ENCODE measurements at places on chromosomes 13 and 19. TPM values are rescaled to one million over a fixed set of nuclear protein-coding genes. Genes with fewer than 3 reads are reported as not detected.

Gene S1PR4
- total RNA-seq = 2.4 TPM

Gene OR7A17
- total RNA-seq = not detected

Gene SYNE4
- total RNA-seq = not detected

Gene PCID2
- total RNA-seq = 61.7 TPM

Gene SLC6A16
- 3.3 TPM for total RNA-seq

Gene POU4F1
- total RNA-seq = not detected

Gene SCAMP4
- total RNA-seq = 20.9 TPM

Gene ZNF177
- total RNA-seq = 3.4 TPM

Gene ZNF556
- not detected for total RNA-seq

Gene RASIP1
- 11.1 TPM for total RNA-seq

Gene CYP4F2
- total RNA-seq = not detected

Gene ZNF418
- total RNA-seq = 3.8 TPM

Gene USP12
- total RNA-seq = 26.2 TPM

Gene FCAR
- not detected for total RNA-seq

Gene PEG3
- 6.2 TPM for total RNA-seq

Gene C19orf18
- total RNA-seq = not detected

Gene OR7C1
- total RNA-seq = not detected

Gene OR4F17
- total RNA-seq = not detected

Gene MRPL54
- 61.3 TPM for total RNA-seq

Gene PRTN3
- total RNA-seq = not detected

Gene ANKRD24
- 2.3 TPM for total RNA-seq

Gene ZNF844
- 10.9 TPM for total RNA-seq

Gene ALKBH6
- total RNA-seq = 18.3 TPM

Gene NLRP11
- total RNA-seq = not detected

Gene IL27RA
- total RNA-seq = 6.4 TPM

Gene LNX2
- total RNA-seq = 7.5 TPM

Measured in subcutaneous adipose tissue (tissue), 4 donors.